Progenitor cell of endocrine pancreas (in vitro differentiated cells): ENCODE measurements at places on chromosomes 2 and 18.

- DNase-seq, result no peak
Observed at GRCh38 chr2:233655043-233655442, 16.7 kb upstream of the UGT1A9 start.

GRCh38 chr2:151729415-151729811 is 4.9 kb downstream of the NEB start:
- no peak for DNase-seq

GRCh38 chr2:230447455-230448451 is 31.8 kb downstream of the SP100 start:
- DNase-seq, result no peak

- DNase-seq, result no peak
Observed at GRCh38 chr18:70500748-70501147, 211.9 kb downstream of the SOCS6 start.

- no peak for DNase-seq
Observed at GRCh38 chr2:74142340-74142739, 5.4 kb downstream of the BOLA3 start.

GRCh38 chr2:53235836-53236582 is 531.6 kb upstream of the CHAC2 start:
- DNase-seq, result no peak

DNA sequence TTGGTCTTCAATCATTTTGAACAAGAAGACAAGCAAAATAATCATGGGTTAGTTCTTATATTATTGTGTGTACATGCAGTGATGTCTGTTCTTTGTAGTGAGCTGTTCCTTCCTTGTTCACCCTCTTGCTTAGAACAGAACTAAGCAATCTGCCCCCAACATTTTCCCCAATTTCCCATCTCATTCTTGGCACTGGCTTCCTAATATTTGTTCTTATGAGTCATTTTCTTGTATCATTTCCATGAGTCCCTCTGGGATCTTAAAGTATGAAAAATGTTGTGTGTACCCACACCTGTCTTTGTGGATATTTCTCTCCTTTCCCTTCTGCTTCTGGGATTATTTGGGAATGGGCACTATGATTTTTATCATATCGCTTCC is 3.5 kb upstream of the IL1B start:
- DNase-seq, result no peak

DNA sequence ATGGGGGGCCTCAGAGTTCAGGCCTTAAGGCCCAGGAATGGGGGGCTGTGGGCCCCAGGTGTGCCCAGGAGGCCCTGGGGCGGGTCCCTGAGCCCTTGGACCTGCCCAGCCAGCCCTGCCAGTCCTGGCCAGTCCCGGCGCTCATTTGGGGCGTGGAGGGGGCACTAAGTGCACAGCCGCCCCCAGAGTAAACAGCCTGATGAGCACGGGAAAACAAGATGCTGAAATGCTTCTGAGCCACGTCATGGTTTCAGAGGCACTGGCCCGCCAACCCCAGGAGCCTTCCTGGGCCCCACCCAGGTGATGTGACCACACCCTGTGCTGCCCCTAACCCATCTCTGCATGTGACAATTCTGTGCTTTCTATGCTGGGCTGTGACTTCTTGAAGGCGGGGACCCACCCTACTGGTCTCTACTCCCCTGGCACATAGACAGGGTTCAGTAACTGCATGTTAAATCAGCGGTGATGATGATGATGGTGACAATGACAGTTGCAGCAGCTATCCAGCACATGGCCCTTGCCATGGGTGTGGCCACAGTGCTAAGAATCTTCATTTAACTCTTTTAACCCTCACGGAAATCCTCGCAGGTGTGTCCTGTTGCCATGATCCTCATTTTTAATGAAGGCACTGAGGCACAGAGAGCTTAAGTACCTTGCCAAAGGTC is 28.1 kb upstream of the ASPRV1 start:
- no peak for DNase-seq

DNA sequence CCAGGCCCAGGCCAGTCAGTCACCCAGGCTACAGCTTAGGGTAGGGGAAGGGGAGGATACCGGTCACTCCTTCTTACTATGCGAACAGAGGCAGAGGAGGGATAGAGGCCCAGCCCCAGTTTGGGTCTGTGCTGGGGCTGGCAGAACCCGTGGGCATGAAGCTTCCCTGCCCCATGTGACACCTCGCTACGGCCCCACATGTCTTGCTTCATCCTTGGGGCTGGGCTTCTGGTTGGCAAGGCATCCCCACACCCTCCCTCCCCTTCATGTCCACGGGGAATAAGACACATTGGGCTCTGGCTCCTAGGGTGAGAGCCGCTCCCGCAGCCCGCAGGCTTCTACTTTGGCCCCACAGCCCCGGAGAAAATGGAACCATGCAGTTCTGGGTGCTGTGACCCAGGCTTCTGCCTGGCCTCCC is 32.4 kb downstream of the HS1BP3 start:
- DNase-seq, result no peak

DNA sequence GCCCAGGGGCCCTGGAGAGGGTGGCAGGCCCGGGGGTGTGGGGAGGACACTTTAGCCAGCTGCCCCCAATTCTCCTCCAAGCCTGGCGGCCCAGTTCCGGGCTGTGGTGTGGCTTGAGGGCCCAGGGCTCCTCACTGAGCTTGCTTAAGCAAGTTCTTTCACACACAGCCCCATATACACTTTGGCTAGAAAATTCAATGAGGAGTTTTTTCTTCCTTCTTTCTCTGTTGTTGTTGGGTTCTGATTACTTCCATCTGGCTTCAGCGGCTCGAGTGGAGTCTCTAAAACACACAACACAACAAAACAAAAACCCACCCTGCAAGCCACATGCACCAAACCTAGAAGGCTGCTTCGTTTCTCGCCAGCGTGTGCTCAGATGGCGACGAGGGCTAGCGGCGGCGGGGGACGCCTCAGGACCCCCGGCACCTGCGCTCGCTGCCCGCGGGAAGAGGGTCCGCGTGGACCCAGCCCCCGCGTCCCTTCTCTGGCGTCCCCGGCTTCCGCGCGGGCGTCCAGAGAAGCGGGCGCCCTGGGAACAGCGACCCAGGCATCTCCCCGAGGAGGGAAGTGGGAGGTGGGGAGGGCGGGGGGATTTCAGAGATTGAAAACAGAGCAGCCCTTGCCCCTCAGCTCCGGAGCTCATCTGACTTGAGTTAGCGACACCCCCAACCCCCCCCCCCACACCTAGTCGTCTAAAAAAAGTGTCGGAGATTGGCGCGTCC is 577 bp upstream of the GLI2 start:
- DNase-seq, result peak; percentile 10

DNA sequence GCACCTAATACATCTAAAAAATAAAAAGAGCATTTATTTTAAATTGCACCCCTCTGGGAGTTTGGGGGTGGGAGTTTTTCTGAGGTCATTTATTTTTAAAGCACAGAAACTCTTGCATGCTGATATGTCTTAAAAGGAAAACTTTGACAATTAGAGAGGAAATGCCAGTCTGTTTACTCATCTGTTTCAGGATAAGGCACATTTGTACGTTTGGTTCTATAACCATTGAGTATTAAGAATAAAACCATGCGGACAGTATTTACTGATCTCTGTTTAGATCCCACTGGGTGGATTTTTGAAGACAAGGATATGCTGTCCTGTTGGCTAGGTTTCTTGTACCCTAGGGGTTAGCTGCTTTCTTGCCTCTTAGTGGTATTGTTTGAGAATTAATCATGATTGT is 122.9 kb downstream of the TANC1 start:
- no peak for DNase-seq

DNA sequence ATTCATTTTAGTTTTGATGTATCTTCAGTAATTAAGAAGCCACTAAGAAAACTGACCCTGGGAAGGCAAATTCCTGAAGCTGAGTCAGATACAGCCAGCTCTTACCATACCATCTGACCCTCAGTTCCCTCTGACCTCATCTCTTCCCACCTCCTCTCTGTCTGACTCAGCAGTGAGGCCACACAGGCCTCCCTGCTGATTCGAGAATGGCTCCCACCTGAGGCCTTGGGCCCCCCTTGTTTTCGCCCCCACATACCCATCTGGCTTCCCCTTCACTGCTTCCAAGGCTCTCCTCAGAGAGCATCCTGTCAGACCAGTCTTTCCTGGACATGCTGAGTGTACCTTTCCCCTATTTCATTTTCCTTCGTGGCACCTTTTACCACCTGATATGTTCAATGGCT is 71.0 kb upstream of the CYP1B1 start:
- DNase-seq, result no peak

DNA sequence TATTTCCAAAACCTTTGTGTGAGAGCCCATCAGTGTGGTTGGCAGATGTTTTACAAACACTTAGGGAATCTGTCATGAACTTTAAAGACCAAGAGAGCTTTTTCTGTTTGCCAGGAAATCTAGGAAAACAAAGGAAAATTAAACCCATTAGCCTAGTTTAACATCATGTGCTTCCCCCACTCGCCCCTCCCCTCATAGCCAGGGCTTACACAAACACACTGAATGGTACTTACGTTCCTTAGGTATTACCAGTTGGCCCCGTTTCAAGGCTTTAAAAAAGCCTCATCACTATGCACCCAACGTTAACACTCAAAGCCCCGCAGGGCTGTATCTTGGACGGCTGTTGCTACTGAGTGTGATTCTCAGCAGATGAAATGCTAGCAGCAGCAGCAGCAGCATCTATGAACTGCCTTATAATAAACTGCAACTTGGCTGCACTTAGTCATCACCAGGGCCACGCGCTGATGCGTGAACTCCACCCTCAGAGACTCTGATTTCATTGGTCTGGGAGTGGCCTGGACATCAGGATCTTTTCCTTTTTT is 20.1 kb upstream of the TTC39C start:
- DNase-seq, result no peak

DNA sequence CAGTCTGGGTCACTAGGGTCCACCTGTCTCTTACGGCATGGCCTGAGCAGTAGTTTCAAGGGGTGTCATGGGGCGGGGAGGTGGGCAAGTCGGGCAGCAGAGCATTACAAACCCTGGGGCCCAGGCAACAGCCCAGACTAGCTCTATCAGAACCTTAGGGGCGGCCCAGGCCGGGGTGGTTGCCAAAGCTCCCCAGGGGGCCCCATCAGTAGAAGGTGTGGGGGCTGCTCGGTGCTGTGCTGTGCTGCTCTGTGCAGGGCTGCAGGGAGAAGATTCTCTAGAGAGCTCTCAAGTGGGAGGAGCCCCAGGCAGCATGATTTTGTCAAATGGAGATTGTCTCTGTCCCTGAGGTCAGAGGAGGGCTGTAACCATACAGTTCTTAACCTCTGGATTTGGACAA is 36.4 kb upstream of the SLC14A1 start:
- no peak for DNase-seq

GRCh38 chr2:23404426-23404825 is 19.4 kb downstream of the KLHL29 start:
- no peak for DNase-seq

DNA sequence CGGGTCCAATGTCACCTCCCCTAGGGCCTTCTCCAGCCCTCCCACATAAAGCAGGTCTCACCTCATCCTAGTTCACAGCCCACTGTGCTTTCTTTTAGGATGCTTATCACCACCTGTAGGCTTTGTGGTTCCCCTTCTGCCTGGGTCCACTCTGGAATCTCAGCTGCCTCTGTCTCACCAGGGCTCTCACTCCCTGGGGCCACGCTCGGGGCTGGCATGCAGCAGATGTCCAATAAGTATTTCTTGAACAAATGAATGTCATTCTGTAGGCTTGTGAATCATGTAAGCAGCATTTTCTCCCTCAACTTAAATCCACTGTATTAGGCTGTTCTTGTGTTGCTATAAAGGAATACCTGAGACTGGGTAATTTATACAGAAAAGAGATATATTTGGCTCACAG is 4.3 kb upstream of the SH3BP4 start:
- no peak for DNase-seq

DNA sequence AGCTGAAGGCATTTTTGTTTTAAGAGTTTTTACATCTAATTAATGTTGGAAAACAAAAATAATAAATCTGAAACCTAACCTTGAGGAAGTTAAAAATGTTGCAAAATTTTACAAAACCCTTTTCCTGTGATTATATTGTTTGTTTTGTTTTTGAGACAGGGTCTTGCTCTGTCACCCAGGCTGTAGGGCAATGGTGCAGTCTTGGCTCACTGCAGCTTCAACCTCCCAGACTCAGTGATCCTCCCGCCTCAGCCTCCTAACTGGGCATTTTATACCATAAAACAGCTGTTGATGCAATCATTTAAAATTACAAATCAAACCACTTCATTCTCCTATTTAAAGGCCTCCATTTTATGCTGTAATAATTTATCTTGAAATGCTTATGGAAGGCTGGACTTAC is 1.7 kb upstream of the ZNF24 start:
- DNase-seq, result no peak

- DNase-seq, result no peak
Observed at GRCh38 chr2:156338578-156338977, 6.1 kb upstream of the NR4A2 start.

DNA sequence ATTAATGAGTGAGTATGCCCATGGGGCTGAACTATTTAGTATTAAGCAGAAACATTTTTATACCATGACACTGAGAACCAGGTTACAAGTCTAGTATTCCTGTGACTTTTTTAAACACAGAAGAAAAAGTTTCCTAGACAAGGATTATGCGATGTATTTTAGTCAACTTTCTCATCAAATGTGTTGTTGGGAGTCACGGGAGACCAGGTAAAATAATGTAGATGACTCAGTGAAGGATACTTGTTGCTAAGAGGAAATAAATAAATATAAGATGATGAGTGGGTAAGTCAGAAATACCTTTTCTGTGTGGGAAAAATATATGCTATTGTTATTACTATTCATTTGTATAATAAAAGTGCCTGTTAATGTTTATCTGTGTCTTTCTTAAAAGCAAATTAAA is 23.4 kb downstream of the MBD5 start:
- DNase-seq, result no peak

- DNase-seq, result no peak
Observed at GRCh38 chr2:163505281-163505680, 230.5 kb downstream of the FIGN start.

DNA sequence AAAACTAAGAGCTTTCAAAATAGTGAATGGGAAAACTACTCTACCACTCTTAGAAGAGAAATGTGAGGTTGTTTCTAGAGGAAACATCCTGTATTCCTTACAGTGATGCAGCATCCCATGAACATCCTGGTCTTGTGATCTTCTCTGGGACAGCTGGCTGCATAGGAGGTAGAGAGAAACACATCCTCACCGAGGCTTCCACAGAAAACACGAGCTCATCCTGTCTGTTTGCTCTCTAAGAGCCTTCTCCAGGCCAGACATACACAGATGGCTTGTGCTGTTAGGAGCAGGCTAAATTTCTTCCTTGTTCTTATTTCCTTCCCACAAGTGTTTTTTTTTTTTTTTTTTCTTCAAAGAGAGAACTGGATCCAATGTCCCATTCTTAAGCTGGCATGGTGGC is 14.7 kb upstream of the FZD7 start:
- no peak for DNase-seq
